Left colon (tissue), 2 donors: ENCODE measurements at places on chromosomes 6 and 20. TPM values are rescaled to one million over a fixed set of nuclear protein-coding genes. Genes with fewer than 3 reads are reported as not detected.

The DEFB114 gene
- not detected for total RNA-seq

GRCh38 chr6:56019973-56020372 lies 144.6 kb upstream of the BMP5 start:
- no peak for DNase-seq

DNA sequence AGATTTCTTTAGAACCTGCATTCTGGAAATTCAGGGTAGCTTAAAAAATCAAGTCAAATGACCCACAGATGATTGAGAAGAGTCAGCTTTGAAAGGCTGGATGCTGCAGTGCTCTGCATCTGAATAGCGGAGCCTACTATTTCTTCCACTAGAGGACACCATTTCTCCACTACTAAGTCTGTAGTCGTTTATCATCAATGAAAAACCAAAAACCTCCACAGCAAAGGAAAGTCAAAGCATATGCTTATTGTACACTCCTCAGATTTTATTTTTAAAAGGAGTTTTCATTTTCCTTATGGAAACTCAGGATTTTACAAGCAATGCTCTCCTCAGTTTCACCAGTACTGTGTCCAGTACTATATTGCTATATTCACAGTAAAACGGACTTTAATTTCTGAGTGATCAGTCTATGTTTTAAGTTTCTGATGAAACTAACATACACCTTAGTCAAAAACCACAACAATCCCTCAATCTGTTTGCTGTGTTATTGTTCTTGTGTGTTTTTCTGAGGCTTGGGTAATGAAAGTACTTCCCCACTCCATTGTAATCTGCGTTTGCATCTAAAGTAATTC lies 50.5 kb upstream of the ENPP5 start:
- no peak for DNase-seq

- no peak for DNase-seq
These were observed 1.2 kb downstream of the LMBRD1 start for GRCh38 chr6:69795469-69796072.

DNA sequence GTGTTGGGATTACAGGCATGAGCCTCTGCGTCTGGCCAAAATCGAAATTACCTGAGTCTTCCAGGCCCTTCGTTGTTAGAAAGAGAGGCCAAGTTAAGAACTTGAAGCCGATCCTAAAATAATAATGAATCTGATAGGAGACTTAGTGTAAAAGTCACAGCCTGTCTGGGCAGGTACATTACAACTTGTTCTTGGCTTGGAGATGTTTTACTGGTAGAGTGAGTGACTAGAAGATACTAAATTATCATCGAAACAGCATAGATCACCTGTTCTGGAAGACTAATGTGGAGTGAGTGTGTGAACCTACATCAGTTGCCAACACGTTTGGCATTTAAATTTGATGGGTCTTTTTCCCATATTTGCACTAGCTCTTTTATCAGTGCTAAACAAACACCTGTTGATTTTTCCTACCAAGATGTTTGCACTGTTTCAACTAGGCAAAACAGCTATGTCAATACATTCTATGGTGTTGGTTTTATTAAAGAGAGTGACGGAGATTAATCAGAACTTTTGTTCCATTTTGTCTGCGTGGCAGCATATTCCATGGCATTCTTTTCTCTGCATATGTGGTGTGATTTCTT lies 4.6 kb upstream of the TMEM217 start:
- no peak for DNase-seq
